Chondrocyte (in vitro differentiated cells): ENCODE measurements at places on chromosomes 5 and 9. TPM values are rescaled to one million over a fixed set of nuclear protein-coding genes. Genes with fewer than 3 reads are reported as not detected.

The FNIP1 gene
- total RNA-seq = 26.4 to 40.6 TPM (median 38.4 TPM) in 3 replicates

GRCh38 chr9:97502222-97502983 lies 937 bp downstream of the TMOD1 start:
- DNase-seq = no peak
- H3K4me1 ChIP-seq = peaks cover 17% of the 10 kb centered on the region
- peaks cover 50% of the 10 kb centered on the region for H3K27me3 ChIP-seq
- H3K36me3 ChIP-seq = peaks cover 3% of the 10 kb centered on the region
- peak overlapping the region; percentile 67 for H3K4me3 ChIP-seq

The ALDH1A1 gene
- total RNA-seq = 0.27 TPM in 1 of 3 replicates, not detected in the others

DNA sequence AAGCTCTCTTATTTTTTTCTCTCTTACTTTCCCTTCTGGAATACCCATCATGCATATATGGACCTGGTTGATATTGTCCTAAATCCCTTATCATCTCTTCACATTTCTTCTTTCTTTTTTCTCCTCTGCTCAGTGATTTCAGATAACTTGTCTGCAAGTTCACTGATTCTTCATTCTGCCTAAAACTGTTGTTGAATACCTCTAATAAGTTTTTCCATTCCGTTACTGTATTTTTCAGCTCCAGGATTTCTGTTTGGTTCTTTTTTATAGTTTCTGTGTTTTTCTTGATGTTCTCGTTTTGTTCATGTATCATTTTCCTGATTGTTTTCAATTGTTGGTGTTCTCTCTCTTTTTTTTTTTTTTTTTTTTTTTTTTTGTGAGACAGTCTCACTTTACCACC lies 203.7 kb downstream of the COMMD10 start:
- DNase-seq = no peak
- H3K4me1 ChIP-seq = peaks cover 27% of the 10 kb centered on the region
- no peaks in the 10 kb centered on the region for H3K27me3 ChIP-seq
- H3K36me3 ChIP-seq = peaks cover 9% of the 10 kb centered on the region
- H3K4me3 ChIP-seq = no peak overlapping the region

- no peaks in the 10 kb centered on the region for H3K27me3 ChIP-seq
- H3K4me3 ChIP-seq = peak overlapping the region; percentile 42
- peak overlapping the region; percentile 96 for H3K27ac ChIP-seq
- DNase-seq = no peak
These were observed 29.5 kb downstream of the TGFBI start for GRCh38 chr5:136058039-136058971.

DNA sequence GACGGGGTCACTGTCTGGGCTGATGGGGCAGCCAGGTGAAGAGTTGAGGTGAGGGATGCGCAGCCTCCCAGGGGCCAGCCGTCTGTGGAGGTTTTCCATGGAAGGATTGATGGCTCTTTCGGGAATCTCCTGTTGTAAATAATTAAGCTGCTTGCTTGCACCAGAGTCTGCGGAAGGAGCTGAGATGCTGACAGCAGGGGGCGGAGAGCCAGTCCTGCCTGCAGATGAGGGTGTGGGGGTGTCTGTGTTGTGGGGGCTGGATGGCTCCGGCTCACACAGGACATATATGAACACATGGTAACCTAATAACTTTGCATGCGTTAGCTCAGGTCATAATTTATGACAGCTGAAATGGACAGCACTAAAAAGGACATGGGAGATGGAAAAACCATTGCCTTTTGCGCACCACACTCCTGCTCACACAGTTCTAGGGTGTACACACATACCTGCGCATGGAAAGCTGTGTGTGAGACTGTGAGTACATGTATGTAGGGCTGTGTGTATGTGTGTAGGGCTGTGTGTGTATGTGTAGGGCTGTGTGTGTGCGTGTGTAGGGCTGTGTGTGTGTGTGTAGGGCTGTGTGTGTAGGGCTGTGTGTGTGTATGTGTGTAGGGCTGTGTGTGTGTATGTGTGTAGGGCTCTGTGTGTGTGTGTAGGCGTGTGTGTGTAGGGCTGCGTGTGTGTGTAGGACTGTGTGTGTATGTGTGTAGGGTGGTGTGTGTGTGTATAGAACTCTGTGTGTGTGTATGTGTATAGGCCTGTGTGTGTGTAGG lies 36.8 kb upstream of the SEMA4D start:
- no peak for DNase-seq
- peaks cover 4% of the 10 kb centered on the region for H3K27me3 ChIP-seq
- no peak overlapping the region for H3K4me3 ChIP-seq
- peaks cover 5% of the 10 kb centered on the region for H3K4me1 ChIP-seq
- peaks cover 1% of the 10 kb centered on the region for H3K36me3 ChIP-seq

- H3K4me3 ChIP-seq = no peak overlapping the region
- no peaks in the 10 kb centered on the region for H3K27me3 ChIP-seq
- DNase-seq = no peak
- no peak overlapping the region for H3K27ac ChIP-seq
These were observed 503.9 kb downstream of the RASEF start for GRCh38 chr9:82558855-82559630.

DNA sequence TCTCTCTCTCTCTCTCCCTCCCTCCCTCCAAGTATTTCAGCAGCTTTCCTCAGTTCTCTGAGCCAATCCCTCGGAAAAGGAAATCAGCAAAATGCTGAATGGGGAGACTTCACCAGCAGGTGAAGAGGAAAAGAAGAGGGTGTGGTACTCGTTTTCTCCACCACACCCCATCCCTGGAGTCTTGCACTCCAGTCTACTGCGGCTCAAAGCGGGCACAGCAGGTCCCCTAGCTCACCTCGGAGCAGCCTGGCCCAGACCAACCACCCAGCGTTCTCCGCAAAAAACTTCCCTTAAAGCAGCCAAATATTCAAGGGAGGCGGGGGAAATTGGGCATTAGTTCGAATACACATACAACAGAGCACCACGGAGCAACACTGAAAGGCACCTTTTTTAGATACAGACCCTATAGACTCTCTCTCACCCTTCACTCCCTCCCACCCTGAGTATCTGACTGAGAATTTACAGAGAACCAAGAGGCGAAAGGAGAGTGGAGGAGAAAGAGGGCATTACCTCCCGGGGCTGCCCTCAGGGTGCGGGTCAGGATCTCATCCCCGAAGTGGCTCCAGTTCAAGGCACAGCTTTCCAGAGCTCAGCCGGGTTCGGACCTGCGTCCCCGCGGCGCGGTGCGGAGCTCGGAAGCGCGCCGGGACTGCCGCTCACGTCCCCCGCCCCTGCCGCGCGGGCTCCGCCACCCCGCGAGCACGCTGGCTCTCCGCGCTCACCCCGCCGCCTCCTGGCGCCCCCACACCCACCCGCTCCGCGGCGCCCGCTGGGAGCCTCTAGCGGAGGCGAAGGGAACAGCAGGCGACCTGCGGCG lies 1638.5 kb upstream of the C9orf72 start:
- no peak overlapping the region for H3K27ac ChIP-seq
- H3K4me1 ChIP-seq = peaks cover 28% of the 10 kb centered on the region
- DNase-seq = no peak
- peak overlapping the region; percentile 45 for H3K4me3 ChIP-seq
- no peaks in the 10 kb centered on the region for H3K36me3 ChIP-seq

The S1PR3 gene
- 1.6 to 5.2 TPM (median 4.5 TPM) in 3 replicates for total RNA-seq

The SLC27A6 gene
- 0.27 to 0.62 TPM in 2 of 3 replicates, not detected in the other for total RNA-seq

DNA sequence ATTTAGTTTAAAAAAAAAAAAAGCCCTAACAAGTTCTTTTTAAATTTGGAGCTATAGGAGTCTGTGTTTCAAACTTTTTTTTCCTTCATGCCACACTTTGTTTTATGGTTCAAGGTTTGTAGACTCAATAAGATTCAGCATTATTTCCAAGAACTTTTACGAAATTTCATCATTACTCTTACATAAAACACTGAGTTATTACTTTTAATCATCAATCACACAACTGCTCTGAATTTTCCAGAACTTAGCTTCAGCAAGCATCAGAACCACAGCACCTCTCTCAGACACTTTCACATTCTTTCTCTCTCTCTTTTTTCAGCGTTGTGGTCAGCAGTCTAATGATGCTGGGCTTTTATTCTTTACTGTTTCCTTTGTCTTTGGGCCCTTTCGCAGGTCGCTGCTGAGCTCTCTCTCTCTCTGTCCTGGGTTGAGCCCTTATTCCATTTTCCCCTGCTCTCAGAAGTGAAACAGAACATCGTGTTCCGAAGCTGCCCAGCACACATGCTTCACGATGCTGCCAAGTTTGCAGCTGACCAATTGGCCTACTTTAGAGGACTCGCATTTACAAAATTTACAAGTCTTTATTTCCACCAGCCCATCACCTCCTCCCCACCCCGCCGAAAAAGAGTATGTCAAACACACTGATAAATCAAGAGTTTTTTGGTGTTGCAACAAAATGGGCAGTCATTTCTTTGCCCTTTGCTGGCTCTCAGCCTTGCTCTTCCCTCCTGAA lies 44.6 kb upstream of the PIK3R1 start:
- H3K27me3 ChIP-seq = no peaks in the 10 kb centered on the region
- DNase-seq = no peak
- peak overlapping the region; percentile 31 for H3K4me3 ChIP-seq

The IFNB1 gene
- total RNA-seq = not detected in 3 replicates

The PCDHGB7 gene
- total RNA-seq = 3.5 to 5.4 TPM (median 4.3 TPM) in 3 replicates

- peaks cover 2% of the 10 kb centered on the region for H3K36me3 ChIP-seq
- H3K27me3 ChIP-seq = no peaks in the 10 kb centered on the region
- no peak overlapping the region for H3K27ac ChIP-seq
- H3K4me1 ChIP-seq = peaks cover 32% of the 10 kb centered on the region
- no peak overlapping the region for H3K4me3 ChIP-seq
These were observed 80.6 kb upstream of the ZNF366 start for GRCh38 chr5:72587661-72588308.

The CDH9 gene
- total RNA-seq = not detected in 3 replicates

DNA sequence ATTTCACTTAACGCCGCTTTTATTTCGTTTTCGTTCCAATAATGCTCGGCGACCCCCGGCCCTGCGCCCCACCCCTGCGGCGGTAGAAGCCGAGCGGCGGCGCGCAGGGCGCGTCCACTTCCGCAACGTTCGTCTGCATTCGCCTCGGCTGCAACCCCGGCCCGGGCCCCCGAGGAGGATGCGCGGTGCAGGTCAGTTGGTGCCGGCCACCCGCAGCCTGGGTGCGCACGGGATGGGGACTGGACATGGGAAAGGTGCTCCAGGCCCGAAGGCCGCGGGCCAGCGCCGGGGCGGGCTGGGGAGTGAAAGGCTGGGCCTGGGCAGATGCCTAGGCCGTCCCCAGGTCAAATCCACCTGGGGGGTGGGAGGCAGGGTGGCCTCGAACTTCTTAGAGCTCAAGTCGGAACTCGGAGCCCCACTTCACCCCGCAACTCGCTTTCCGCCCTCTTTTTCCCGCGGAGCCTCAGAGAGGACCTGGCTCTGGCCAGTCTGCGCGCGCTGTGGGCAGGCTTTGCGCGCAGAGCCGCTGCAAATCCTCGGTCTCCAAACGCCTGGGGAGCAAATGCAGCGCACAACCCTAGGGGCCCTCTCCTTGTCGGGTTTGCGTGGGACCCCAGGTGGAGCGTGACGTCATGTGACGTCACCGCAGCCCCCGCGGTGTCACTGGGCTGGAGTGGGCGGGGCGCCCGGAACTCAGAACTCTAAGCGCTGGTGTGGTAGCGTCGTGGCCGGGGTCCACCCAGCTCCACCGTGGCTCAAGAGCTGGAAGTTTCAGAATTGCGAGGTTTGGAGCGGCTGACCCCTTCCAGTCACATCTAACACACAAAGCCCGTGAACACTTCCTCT lies 3.3 kb downstream of the TLX3 start:
- peaks cover 5% of the 10 kb centered on the region for H3K36me3 ChIP-seq
- no peak overlapping the region for H3K27ac ChIP-seq
- peaks cover 36% of the 10 kb centered on the region for H3K4me1 ChIP-seq
- peaks cover 70% of the 10 kb centered on the region for H3K27me3 ChIP-seq
- DNase-seq = no peak
- peak overlapping the region; percentile 36 for H3K4me3 ChIP-seq

- no peak overlapping the region for H3K4me3 ChIP-seq
- no peaks in the 10 kb centered on the region for H3K27me3 ChIP-seq
- DNase-seq = no peak
- peaks cover 3% of the 10 kb centered on the region for H3K4me1 ChIP-seq
- H3K27ac ChIP-seq = no peak overlapping the region
- H3K36me3 ChIP-seq = no peaks in the 10 kb centered on the region
These were observed 65.3 kb downstream of the MARCHF3 start for GRCh38 chr5:126965061-126965475.

DNA sequence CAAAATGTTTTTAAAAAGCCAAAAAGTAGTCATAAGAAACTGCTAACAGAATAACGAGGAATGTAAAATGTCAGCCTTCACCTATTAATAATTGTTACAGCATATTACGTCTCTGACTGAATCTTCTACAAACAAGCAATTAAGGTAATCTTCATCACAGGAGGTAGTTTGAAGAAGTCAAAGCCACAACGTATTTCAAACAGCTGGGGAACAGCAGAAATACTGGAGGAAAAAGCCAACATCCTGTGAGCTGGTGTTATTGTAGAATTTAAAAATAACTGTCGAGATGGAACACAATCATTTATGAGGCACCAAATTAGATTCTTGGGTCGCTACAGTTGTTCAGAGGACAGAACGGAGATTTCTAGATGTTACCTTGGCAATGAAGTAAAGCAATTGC lies 450.5 kb downstream of the AGTPBP1 start:
- H3K27me3 ChIP-seq = peaks cover 12% of the 10 kb centered on the region
- no peaks in the 10 kb centered on the region for H3K4me1 ChIP-seq
- H3K4me3 ChIP-seq = no peak overlapping the region
- no peak for DNase-seq
- H3K36me3 ChIP-seq = no peaks in the 10 kb centered on the region
